NCI-H187 (cell line): ENCODE measurements at places on chromosomes 11 and 22.

GRCh38 chr22:34105461-34106062 is 185.3 kb upstream of the LARGE1 start:
- peak; percentile 35 for DNase-seq

DNA sequence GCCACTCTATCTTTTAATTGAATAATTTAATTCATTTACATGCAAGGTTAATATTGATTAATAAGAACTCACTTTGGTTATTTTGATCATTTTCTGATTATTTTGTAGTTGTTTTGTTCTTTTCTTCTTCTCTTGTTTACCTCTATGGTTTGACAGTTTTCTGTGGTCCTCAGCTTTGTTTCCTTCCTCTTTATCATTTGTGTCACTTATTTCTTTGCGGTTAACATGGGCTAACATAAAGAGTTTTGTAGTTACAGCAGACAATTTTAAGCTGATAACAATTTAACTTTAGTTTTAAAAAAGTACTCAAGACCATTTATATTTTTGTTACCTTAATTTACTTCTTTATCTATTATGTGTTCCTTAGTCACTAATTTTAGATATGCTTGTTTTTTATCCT is 1032.8 kb upstream of the RAG2 start:
- DNase-seq = no peak

- DNase-seq = no peak
Observed at GRCh38 chr11:44842220-44842619, 108.5 kb downstream of the TP53I11 start.

DNA sequence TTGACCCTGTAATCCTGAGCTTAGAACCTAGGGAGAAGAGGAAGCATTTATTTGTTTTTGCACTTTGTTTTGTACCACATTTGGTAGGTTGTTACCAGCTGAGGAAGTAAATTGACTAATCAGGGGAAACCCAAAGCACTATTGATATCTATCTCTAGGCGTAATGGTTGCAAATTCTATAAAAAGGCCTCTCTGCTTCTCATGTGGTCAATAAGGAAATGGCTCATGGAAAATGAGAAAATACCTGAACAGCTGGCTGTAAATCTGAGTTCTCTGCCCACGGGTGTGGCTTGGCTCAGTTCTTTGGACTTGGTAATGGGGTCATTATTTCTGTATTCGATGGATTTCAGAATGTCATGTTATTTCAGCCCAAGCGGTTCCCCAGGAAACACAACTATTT is 42.4 kb downstream of the BARX2 start:
- no peak for DNase-seq

- no peak for DNase-seq
Observed at GRCh38 chr22:23177197-23177596, 3.1 kb upstream of the BCR start.
